Suppressor macrophage treated with lipopolysaccharide for 1 hour (primary cell): ENCODE measurements at places on chromosomes 11 and 22.

- DNase-seq = peak; percentile 87
Measured at GRCh38 chr11:46127150-46127638, 5.9 kb upstream of the PHF21A start.

- DNase-seq = no peak
Measured at GRCh38 chr11:76592025-76592914, 78.3 kb downstream of the LRRC32 start.

GRCh38 chr11:65315866-65316226, 1.2 kb downstream of the CDC42EP2 start:
- no peak for DNase-seq

GRCh38 chr11:34654483-34655334, 33.8 kb downstream of the EHF start:
- DNase-seq = peak; percentile 75

- no peak for DNase-seq
Measured at GRCh38 chr22:39593066-39593930, 22.7 kb downstream of the CACNA1I start.

DNA sequence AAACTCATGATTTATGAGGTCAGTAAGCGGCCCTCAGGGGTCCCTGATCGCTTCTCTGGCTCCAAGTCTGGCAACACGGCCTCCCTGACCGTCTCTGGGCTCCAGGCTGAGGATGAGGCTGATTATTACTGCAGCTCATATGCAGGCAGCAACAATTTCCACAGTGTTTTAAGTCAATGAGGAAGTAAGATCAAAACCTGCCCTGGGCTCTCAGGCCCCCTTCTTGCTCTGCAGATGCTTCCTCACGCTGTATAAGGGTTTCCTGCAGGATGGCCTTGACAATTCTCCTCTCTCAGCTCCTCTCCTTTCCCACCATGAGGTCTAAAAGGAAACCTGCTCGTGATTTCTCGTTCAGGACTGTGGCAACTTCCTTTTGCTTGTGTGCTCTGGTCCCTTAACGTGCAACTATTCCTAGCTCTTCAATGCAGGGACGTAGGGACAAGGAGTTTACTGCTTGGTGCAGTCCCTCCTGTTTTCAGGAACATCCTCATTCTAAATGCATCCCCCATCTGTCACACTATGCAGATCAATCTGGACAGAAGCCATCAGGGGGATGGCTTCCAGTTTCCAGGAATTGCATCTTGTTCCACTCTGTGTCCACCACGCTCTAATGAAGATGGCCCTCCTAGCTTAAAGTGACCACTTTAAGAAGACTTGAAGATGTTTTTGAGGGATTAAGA, 64.3 kb upstream of the IGLL5 start:
- DNase-seq = peak; percentile 37

DNA sequence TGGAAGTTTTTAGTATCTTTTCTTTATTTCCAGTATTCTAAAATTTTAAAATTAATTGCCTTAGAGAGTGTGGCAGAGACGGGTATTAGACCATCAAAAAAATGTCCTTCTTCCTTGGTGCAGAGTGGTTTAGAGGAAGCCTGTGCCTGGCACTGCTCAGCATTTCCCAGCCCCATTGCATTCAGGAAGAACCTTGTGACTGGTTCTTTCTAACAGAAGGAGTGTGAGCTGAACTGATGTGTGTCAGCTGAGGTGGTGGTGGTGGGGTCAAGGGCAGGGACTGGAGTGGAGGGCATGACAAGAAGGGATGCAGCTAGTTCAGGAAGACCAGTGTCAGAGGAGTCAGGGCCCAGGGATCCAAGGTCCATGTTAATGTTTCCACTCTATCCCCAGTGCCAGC, 58.7 kb upstream of the FDX1 start:
- peak; percentile 47 for DNase-seq

DNA sequence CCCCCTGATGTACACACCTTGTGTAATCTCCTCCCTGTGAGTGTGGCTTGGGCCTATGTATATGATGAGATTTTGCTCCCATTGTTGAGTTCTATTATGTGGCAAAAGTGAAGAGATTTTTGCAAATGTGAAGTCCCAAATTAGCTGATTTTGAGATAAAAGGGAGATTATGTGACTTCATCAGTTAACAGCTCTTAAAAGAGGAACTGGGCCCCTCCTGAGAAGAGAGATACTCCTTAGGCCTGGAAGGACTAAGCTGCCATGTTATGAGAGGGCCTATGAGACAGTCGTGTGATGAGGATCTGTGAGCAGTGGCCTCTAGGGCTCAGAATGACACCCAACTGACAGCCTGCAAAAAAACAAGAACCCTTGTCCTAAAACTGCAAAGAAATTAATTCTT, 93.4 kb downstream of the OR5AK2 start:
- DNase-seq = no peak

DNA sequence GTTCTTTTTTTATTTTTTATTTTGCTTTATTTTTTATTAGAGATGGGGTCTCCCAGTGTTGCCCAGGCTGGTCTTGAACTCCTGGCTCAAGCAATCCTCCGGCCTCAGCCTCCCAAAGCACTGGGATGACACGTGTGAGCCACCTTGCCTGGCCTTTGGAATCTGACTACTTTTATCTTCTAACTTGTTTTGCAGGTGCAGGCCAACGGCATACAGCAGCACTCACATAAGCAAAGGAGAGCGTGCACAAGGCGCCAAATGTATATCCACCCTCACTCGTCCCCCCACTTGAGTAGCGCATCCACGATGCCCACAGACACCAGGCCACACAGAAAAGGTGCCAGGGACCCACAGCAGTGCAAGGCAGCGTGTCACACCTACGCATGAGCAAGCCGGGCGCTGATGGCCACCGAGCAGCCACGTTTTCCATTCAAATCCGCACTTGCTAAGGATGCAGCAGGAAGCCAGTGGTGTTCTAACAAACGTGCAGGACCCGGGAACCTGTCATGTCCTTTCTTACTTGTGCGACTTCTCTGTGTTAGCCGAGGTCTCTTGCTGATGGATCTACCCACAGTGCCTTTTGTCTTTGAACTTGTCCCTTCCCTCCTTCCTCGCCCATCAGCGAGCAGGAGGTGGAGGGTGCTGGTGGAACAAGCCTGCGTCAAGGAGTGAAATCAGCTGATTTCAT, 5.9 kb downstream of the ASCL2 start:
- no peak for DNase-seq
